Fibroblast of skin of abdomen (primary cell): ENCODE measurements at places on chromosomes 16 and 17.
A peak's percentile ranks its signal among the peaks of the same experiment; 100 is the strongest.

- no peak for DNase-seq
Observed at GRCh38 chr16:11117576-11118211, 138.3 kb downstream of the SOCS1 start.

DNA sequence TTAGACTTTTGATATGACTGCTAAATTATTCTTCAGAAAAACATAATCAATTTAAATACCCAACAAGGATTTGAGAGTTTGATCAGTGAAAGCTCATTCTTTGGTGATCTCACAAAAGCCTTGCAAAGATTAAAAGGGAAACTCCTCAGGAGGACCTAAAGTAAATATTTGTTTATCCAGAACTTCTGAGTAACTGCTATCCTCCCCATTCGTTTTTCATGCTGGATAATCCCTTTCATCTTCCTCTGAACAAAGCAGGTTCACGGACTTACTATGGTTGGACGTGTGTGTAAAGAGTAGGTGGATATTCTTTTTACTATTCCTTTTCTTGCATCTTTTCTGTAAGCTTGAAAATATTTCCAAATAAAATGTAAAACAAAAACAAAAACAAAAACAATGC is 124.7 kb downstream of the CPPED1 start:
- DNase-seq, result no peak

DNA sequence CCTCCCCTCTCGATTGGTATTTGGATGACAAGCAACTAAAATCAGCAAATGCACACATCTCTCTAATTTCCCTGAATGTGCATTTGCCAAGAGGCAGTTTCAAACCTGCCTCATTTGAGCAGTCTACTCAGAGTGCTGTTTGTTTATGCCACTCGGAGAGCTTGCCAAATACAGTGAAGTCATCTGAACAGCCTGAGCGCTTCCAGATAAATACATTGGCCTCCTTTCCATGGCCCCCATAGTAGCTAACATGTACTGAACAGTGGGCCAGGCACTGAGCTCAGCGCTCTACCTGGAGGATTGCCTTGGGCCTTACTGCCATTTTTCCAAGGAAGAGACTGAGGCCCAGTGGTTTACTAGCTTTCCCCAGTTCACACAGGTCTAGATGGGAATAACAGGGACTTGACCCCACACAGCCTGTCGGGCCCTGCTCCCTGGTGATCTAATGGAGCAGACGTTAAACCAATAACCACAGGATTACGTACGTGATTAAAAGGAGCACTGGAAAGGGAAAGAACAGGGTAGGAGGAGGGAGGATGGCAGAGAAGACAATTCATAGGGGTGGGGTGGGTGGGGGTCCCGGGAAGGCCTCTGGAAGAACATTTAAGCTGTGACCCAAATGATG is 18.7 kb upstream of the ANKRD40CL start:
- peak; percentile 30 for DNase-seq

- DNase-seq, result no peak
Observed at GRCh38 chr17:29588562-29589411, 661 bp downstream of the GIT1 start.

- DNase-seq, result no peak
Observed at GRCh38 chr17:35660902-35661301, 70.5 kb upstream of the RASL10B start.

- DNase-seq, result peak; percentile 11
Observed at GRCh38 chr16:83887080-83887479, 11.8 kb upstream of the MLYCD start.

GRCh38 chr17:69609473-69610305 is 195.2 kb downstream of the MAP2K6 start:
- DNase-seq, result peak; percentile 33

DNA sequence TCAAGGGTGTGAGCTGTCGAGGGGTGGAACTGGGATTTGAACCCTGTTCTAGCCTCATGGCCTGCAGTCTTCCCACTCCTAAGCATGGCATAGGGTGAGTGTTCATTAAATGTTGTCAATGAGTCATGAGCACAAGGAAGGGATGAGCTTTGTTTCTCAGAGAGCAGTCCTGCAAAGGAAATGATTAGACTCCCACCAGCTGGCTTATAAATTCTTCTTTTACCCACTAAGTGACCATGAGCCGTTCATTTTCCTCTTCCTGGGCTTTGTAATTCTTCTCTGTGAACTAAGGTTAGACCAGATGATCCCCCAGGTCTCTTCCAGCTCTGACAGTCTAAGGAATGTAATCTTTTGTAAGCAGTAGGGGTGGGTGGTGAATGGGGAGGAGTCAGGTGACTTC is 47.9 kb upstream of the HNF1B start:
- DNase-seq, result peak; percentile 60

DNA sequence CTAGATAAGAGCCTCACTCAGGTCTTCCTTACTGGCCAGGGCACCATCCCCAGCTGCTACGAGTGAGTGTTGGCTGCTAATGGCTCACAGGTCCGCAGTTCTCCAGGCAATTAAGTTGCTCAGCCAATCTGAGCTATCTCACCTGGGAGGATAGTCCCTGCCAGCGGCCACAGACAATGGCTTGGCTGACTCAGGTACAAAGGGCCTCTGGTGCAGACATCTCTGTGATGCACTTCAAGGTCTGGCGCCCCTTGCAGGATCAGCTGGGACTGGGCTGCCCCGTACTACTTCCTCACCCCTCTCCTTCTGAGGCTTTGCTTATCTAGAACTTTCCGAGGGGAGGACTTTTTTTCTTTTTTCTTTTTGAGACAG is 49.2 kb upstream of the EMP2 start:
- no peak for DNase-seq

DNA sequence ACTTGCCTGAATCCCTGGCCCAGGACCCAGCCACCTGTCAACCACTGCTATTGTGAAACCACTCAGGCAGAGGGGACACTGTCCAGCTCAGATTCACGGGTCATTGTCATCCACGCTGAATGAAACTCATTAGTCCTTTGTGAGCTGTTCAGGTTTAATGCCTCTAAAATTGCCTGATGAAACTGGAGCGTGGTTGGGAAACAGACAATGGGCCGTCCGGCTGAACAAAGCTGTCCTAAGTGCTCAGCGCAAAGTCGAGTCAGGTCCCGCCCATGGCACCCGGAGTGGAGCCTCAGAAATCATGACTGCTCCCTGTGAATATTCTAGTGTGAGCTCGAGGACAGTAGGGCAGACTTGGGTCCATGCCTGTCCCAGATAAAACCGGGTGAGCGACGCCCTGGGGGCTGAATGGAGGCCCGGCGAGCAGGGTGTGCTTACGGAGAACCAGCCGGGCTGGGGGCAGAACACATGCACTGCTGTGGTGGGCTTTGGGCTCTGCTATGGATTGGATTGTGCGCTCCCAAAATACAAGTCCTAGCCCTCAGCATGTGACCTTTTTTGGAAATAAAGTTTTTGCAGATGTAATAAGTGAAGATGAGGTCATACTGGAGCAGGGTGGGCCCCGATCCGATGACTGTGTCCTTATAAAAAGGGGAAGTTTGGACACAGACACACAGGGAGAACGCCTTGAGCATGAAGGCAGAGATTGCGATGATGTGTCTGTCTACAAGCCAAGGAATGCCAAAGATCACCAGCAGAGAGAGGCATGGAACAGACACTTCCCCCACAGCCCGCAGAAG is 12.9 kb upstream of the CMIP start:
- DNase-seq, result peak; percentile 81

- peak; percentile 86 for DNase-seq
Observed at GRCh38 chr17:15038656-15039055, 226.5 kb downstream of the PMP22 start.

GRCh38 chr16:85211271-85211801 is 99.1 kb upstream of the CIBAR2 start:
- DNase-seq, result peak; percentile 65

- no peak for DNase-seq
Observed at GRCh38 chr16:59566446-59566845, 832.3 kb upstream of the GOT2 start.

DNA sequence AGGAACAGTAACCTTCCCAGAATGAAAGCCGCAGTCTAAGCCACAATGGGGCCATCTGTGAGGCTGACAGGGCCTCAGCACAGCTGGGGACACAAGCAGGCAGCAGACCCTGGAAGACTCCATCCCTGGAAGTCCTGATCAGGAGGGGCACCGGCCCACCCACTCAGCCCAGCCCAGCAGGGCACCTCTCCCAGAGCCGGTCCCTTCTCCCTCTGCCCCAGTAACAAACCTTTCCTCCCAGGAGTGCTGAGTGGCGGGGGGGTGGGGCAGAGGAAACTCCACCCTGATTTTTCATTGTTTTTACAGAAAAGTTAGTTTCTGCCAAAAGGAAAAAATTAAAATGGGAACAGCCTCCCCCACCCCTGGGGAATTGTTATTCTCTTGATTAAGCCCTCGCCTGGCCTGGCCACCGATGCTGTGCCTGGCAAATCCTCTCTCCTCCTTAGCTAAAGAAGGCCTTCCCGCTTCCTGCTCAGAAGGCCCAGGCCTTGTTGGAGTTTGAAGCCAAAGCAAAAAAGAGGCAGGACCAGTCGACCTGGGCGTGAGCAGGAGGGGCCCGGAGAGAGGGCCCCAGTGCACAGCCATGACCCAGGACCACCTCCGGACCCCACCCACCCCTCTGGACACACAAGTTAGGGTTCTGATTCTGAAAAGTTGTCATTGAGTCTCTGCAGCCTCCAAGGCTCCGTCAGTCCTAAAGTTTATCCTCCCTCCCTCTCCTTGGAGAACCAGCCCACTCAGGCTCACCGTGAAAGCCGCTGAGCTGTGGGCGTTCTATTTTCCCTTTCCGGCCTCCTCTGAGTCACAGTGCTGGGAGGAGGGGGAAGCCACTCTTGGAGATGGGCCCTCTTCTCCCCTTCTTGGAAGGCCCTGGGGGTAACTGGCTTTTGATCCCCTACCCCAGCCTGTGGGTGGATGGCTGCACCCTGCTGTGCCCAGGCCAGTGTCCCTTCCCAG is 128.4 kb upstream of the TNRC6C start:
- peak; percentile 81 for DNase-seq

DNA sequence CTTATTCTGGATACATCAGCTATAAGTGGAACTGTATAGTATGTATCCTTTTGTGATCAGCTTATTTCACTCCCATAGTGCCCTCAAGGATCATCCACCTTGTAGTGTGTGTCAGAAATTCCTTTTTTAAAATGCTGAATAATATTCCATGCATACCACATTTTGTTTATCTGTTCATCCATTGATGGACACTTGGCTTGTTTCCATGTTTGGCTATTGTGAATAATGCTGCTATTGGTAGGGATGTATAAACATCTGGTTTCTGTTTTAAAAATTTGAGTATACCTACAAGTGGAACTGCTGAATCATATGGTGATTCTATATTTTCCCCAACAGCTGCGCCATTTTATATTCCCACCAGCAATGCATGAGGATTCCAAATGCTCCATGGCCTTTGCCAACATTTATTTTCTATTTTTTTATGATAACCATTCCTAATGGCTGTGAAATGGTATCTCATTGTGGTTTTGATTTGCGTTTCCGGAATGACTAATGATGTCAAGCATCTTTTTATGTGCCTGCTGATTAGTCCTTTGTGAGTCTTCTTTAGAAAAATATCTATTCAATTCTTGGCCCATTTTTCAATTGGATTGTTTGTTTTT is 11.6 kb downstream of the RCVRN start:
- DNase-seq, result peak; percentile 76

DNA sequence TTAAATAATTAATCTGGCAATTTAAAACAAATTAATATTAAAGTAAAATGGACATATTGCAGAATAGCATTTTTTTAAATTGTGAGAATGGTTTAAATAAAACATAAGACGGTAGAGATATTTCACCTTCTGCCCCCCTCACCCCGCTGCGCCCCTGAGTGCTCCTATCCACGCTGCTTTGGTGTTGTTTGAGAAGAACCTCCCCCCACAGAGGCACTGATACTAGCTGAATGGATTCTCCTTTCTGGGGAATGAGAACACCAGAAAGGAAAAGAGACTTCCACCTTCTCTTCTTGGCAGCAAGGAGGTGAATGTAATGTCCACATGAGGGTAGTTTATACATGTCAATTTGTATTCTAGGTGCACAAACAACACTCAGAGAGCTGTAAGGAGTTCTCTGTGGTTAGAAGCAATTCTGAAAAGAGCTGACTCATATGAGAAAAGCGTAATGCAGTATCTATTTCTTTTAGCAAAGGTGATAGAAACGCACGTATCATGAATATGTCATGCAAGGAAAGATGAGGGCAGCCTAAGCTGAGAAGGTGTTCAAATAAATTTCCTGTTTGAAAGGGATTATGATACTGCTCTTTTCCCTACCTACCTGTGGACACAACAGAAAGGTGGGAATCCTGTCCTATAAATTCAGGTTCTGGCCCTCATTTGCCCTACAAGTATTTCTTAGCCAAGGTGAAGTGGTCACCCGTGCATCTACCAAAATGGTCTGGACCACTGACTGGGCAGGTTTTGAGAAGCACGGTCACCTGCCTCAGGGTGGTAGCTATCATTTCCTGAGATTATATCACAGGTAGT is 126.9 kb downstream of the PARN start:
- DNase-seq, result peak; percentile 53

GRCh38 chr16:56262148-56262547 is 70.9 kb downstream of the GNAO1 start:
- DNase-seq, result no peak
